ENCODE measurements at places on chromosomes 5 and 9. TPM values are rescaled to one million over a fixed set of nuclear protein-coding genes. Genes with fewer than 3 reads are reported as not detected.

The SLC31A2 gene
- total RNA-seq = 5.4 TPM

The GABRP gene
- not detected for total RNA-seq

The GPR150 gene
- total RNA-seq = 0.75 TPM

The CNTNAP3B gene
- not detected for total RNA-seq

The ORM1 gene
- not detected for total RNA-seq

The OR1Q1 gene
- not detected for total RNA-seq

The KCNIP1 gene
- total RNA-seq = not detected

The PCAT7 gene
- not detected for total RNA-seq

The FOXD4L6 gene
- total RNA-seq = not detected

The GABRA1 gene
- total RNA-seq = not detected

The PCDHGA10 gene
- 0.08 TPM for total RNA-seq

The LRRC14B gene
- 0.14 TPM for total RNA-seq

The DMRT3 gene
- total RNA-seq = not detected

The EQTN gene
- not detected for total RNA-seq

The C1QTNF3 gene
- 2.9 TPM for total RNA-seq

The PCA3 gene
- not detected for total RNA-seq

The ORM2 gene
- not detected for total RNA-seq
